ENCODE measurements at places on chromosomes 13 and 19. TPM values are rescaled to one million over a fixed set of nuclear protein-coding genes. Genes with fewer than 3 reads are reported as not detected.

Gene NPAS1
- total RNA-seq = 0.10 TPM

Gene KLK4
- total RNA-seq = 0.21 TPM

Gene SYDE1
- total RNA-seq = not detected

Gene CHAMP1
- total RNA-seq = 6.2 TPM

Gene OR7C1
- total RNA-seq = not detected

Gene SELENOV
- not detected for total RNA-seq

Gene CEACAM3
- total RNA-seq = 0.52 TPM

Gene ZFP30
- 6.6 TPM for total RNA-seq

Gene KLF2
- 184 TPM for total RNA-seq

Gene ZNF701
- total RNA-seq = 9.3 TPM

Gene IGFLR1
- total RNA-seq = 8.7 TPM

Gene TEX26
- not detected for total RNA-seq

Gene CFAP97D2
- total RNA-seq = 0.94 TPM

Gene CGB3
- not detected for total RNA-seq

Gene GDF15
- not detected for total RNA-seq

Gene TNNT1
- total RNA-seq = 9.7 TPM

Gene PEAK3
- 0.52 TPM for total RNA-seq

Gene RNF225
- 0.42 TPM for total RNA-seq

Gene ABCC4
- total RNA-seq = 11.8 TPM

Gene ZNF382
- 5.5 TPM for total RNA-seq

Gene SIAH3
- total RNA-seq = 0.31 TPM

Gene SYCN
- not detected for total RNA-seq

Gene C1QTNF9
- not detected for total RNA-seq

Data from mononuclear cell (primary cell).